Right ventricle myocardium superior (tissue), 1 donor: ENCODE measurements at places on chromosomes 16 and 17. TPM values are rescaled to one million over a fixed set of nuclear protein-coding genes. Genes with fewer than 3 reads are reported as not detected.

OR1A1 gene
- total RNA-seq: not detected

ALOX12B gene
- total RNA-seq: not detected

IL21R gene
- 0.13 TPM for total RNA-seq

TBX6 gene
- total RNA-seq: 1.0 TPM

NACA2 gene
- not detected for total RNA-seq

PCGF2 gene
- total RNA-seq: 22.2 TPM

TXNL4B gene
- 6.9 TPM for total RNA-seq

KRTAP2-2 gene
- total RNA-seq: not detected

SOX9 gene
- 10.9 TPM for total RNA-seq

UQCRC2 gene
- total RNA-seq: 931 TPM

FTO gene
- total RNA-seq: 75.3 TPM

PERCC1 gene
- total RNA-seq: 0.32 TPM

XAF1 gene
- total RNA-seq: 16.6 TPM

CIITA gene
- 7.9 TPM for total RNA-seq

MSLN gene
- 1.0 TPM for total RNA-seq

TRAP1 gene
- total RNA-seq: 146 TPM

KAT8 gene
- 60.3 TPM for total RNA-seq

CHST5 gene
- 0.22 TPM for total RNA-seq

ALDH3A1 gene
- 0.27 TPM for total RNA-seq

KRT24 gene
- not detected for total RNA-seq

KCNAB3 gene
- 0.38 TPM for total RNA-seq

NR1D1 gene
- 21.1 TPM for total RNA-seq

TSPAN10 gene
- 0.24 TPM for total RNA-seq

NPIPA2 gene
- 4.0 TPM for total RNA-seq

LPCAT2 gene
- 9.6 TPM for total RNA-seq

ARL5C gene
- not detected for total RNA-seq

NXPH3 gene
- 3.7 TPM for total RNA-seq

MFAP4 gene
- 42.9 TPM for total RNA-seq

MYH13 gene
- not detected for total RNA-seq

IRF8 gene
- total RNA-seq: 3.0 TPM

EVPL gene
- total RNA-seq: 0.08 TPM

SERPINF2 gene
- total RNA-seq: 0.32 TPM

GP1BA gene
- not detected for total RNA-seq

TBC1D16 gene
- 14.0 TPM for total RNA-seq

TOM1L1 gene
- 7.0 TPM for total RNA-seq

CCL15 gene
- not detected for total RNA-seq

JUP gene
- total RNA-seq: 195 TPM

ALOX15B gene
- total RNA-seq: not detected

ELAC2 gene
- total RNA-seq: 62.5 TPM

NPIPA7 gene
- 3.0 TPM for total RNA-seq

CHRNE gene
- total RNA-seq: 0.30 TPM

CRYBA1 gene
- not detected for total RNA-seq

TPSG1 gene
- total RNA-seq: 0.19 TPM

CACNA1H gene
- 4.2 TPM for total RNA-seq

KRT31 gene
- total RNA-seq: not detected

CHST4 gene
- not detected for total RNA-seq

CDH11 gene
- 9.7 TPM for total RNA-seq

NPIPB8 gene
- total RNA-seq: not detected
